ENCODE measurements at places on chromosomes 1 and 21. TPM values are rescaled to one million over a fixed set of nuclear protein-coding genes. Genes with fewer than 3 reads are reported as not detected.
A peak's percentile ranks its signal among the peaks of the same experiment; 100 is the strongest.

DNA sequence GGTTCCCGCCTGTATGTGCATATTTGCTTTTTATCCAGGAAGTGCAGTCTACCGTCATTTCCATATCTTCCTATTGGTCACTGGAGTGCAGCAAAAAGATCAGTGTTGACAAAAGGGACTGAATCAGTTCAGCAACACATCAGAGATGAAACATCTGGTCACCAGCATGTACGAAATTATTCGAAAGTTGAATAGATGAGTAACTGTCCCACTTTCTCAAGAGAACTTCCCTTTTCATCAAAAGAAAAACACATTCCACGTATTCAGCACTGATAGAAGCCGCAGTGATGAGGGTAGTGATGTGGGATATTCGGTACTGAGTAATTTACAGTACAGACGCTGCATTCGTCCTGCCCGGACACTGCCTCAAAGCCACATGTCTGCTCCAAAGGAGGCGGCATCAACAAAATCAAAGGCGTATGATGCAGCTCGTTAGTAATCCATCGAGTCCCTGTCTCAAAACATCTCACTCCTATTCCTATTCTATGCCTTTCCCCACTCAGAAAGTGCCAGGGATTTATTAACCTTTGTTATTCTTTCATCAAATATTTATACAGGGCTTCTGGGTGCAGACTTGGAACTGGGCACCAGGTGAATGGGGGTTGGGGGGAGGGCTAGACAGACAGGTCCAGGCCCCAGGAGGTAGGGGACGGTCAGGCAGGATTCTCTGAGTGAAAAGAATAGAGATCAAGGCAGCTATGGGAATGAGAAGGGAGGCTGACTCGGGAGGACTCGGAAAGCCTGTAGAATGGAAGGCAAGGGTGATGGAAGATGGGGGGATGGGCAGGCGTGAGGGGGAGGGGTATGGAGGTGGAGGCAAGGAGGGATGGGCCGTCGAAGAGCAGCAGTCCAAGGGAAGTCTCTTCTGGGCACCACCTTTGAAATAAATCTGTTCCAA is 79.5 kb upstream of the SLC45A1 start:
- DNase-seq = no peak

DNA sequence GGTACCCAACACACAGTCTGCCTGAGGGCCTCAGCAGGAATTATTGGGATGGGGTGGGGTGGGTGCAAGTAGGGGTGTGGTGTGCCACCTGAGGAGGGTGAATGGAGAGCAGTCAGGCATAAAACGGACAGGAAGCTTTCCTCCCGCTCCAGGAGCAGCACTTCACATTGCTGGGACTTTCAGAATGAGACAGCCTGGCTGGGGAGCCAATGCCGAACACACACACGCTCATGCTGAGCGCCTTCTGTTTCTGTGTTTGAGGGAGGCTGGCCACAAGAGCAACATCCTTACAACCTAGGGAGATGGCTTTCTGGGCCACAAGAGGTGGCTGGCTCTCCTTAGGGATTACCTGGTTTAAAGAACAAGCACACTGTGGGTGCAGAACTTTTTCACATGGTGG is 98.0 kb downstream of the LAMC2 start:
- no peak for DNase-seq

DNA sequence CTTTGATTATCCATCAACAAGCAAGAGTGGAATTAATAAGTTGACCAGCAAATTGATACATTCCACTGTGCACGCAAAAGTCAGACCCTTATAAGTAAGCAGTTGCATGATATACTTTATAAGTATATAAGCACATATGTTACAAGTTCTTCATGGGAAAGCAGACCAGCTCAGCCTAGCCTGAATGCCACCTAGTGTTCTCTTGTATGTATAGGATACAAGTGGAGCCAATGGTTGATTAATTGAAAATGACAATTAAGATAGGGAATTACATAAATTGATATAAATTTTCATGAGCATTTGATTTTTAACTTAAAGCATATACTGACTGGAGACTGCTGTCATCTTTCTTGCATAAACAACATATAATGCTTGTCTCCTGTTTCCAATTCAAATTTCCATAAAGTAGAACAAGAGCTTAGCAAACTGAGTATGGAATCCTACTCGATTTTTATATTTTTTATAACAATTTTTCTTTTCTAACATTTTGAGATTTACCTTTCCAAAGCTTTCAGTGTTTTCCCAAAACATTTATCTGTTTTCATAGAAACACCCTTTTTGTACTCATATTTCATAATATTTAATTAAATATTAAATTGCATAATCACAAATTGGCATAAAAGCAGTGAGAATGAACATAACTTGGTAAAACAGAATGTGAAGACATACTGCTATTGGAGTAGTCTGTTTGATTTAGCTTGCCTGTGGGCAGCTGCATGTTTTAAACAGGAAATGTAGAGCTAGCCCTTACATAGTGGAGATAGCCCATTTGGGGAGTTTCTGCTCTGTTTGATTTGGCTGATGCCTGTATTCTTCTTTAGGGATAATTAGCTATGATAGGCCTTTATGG is 62.8 kb downstream of the MAGI3 start:
- DNase-seq = peak; percentile 59

DNA sequence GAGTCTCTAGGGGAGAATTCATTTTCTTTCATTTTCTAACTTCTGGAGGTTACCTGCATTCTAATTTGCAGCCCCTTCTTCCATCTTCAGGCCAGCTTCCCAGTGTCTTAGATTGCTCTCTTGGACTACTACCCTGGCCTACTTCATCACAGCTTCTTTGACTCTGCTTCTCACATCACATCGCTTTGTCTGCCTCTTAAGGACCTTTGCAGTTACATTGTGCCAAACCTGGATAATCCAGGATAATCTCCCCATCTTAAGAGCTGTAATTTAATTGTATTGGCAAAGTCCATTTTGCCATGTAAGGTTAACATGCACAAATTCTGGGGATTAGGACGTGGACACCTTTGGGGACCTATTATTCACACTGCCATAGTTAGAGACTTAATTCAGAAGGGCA is 18.4 kb downstream of the RNF2 start:
- DNase-seq = no peak

GRCh38 chr1:79726911-79727310 is 720.4 kb upstream of the ADGRL4 start:
- no peak for DNase-seq

MEX3A gene
- 1.5 TPM for total RNA-seq

TDRD10 gene
- 1.7 TPM for total RNA-seq

- DNase-seq = no peak
Observed at GRCh38 chr1:82153272-82153629, 352.5 kb downstream of the ADGRL2 start.

GMEB1 gene
- total RNA-seq = 6.7 TPM

DNA sequence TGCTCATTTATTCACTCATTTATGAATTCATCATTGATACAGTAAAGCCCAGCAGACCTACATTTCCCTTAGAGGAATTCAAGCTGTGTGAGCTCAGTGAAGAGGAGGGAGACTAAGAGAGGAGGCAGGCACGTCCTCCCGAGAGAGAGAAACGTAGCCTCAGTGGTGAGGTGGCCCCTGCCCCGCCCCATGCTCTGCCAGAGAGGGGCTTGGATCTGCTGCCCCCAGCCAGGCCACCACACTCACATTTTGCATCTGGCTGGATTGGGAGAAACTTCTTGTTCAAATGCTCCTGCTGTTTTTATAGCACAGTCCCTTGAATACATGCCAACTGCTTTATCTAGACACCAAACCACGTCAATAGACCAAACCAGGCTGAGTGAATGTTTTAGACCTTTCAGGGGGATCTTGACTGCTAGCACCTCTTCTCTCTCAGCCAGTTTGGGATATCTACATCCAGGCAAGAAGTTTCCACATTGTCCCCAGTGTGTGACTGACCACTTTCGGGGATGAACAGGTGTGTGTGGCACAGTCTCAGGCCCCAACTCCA is 67.7 kb upstream of the AJAP1 start:
- no peak for DNase-seq

DNA sequence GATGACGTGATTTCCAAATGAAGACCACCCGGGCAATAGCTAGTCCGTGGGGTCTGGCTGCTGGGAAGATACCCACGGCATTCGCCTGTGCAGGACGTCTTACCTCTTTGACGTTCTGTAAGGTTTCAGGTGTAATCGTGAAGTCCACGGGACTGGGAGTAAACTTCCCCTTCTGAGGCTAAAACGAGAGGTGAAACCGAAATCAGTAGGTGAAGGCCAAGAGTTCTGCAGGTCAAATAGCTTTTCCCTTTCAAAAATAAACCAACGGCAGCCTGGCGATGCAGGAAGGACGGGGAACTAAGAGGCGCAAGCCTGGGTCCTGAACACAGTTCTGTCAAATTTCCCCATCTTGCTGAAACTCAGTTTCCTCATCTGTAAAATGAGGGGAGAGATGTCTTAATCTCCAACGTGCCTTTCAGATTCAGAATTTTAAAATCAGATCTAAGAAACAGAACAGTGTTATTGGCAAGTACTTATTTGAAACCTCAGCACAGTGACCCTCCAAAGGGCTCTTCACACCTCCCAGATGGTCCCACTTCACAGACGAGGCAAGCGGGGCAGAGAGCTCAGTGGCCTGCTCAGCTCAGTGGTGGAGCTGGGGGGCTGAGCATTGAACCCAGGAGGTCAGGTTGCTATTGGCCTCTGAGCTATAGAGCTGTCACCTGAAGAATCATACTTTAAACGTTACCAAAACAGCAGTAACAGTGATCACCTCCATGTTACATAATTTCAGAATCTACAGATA is 34.7 kb downstream of the VPS26C start:
- DNase-seq = no peak

CFHR4 gene
- not detected for total RNA-seq

DNA sequence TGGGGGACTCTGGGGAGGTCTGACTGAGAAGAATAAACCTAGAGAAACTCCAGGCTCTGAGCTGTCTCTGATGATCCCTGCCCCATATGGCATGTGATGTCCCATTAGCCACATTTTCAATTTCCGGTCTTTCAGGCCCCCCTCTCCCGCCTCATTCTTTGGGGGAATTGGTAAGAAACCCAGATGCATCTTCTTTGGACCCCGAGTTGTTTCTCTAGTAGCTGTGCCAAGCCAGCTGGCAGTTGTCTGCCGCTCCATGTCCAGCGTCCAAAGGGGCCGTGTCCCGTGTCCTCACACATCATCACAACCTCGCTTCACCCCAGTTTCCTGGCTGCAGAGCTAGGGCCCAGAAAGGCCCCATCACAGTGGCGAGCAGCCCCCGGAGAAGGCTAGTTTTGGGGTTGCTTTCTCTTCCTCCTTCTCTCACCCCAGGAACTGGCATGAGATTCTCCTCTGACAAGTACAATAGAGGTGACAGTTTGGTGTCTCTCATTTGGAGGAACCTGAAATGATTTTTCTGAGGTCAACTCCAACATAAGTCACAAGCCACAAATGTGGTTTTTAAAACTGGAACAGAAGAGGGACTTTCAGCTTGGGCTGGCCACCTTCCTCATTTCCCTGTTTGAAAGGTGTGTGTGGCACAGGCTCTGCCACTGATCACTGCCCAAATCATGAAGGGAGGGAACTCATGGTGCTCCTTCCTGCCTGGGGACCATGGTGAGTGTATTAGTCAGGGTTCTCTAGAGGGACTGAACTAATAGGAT is 6.4 kb upstream of the GPR157 start:
- DNase-seq = no peak

KRTAP11-1 gene
- not detected for total RNA-seq

- no peak for DNase-seq
Observed at GRCh38 chr1:201949491-201949890, 3.1 kb upstream of the LMOD1 start.

ACTN2 gene
- total RNA-seq = not detected

DNA sequence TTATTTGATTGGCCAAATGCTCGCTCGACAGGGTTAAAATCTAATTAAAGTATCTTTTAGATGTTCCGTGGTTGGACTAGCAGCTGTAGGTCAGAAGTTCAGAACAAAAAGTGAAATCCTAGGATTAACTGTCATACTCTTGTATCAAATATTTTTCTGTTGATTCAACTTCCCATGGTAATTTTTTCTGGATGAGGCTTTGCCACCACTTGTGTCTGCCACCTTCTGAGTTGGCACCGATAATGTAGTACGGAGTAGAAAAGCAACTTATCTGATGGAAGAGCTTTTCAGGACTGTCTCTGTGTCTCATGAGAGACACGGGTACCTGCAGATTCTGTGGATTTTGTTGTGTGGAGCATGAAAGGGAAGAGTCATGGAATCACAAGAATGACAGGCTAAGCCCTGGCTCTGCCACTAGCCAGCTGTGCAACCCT is 44.6 kb upstream of the CNN3 start:
- DNase-seq = no peak
